Cardiac septum (tissue), 1 donor: ENCODE measurements at places on chromosomes 2 and 18.

- no peak for DNase-seq
Measured at GRCh38 chr2:204293884-204294747, 251.2 kb upstream of the PARD3B start.

- no peak for DNase-seq
Measured at GRCh38 chr2:182740701-182741100, 24.6 kb downstream of the DNAJC10 start.

DNA sequence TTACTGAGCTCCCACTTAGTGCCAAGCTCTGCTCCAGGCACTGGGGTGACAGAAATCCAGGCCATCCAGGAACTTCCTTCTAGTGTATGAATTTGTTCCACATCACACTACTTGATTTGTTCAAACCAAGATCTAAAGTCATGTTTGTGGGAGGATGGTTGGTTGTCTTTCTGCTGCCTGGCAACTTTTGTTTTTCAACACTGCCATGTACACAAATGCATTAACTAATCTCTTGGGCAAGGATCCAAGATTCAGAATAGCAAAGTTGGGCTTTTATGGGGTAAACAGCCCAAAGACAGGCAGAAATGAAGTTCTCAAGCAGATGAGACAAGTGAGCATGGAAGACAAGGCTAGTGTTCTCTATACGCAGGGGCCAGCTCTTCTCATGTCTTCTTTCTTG, 53.4 kb upstream of the PROKR1 start:
- no peak for DNase-seq

- DNase-seq, result no peak
Measured at GRCh38 chr2:69082430-69082997, 69.5 kb downstream of the ANTXR1 start.

DNA sequence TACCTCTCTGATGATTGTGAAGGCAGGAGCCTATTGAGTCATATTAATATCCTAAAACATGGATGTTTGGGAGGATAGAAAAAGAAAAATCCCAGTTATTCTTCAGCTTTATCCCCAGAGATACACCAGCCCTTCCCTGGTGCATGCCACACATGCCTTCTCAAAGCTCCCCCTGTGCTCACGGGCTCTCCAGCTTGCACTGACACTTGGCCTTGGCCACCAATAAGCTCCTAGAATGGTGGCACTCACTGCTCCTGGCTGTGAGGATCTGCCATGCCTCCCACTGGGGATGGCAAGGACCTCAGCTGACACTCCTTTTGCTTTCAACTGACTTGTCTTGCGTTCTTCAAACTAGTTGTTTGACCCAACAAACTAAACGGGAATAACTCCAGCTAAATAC, 15.9 kb downstream of the SLC14A1 start:
- no peak for DNase-seq

GRCh38 chr18:3170441-3171161, 49.2 kb downstream of the MYOM1 start:
- DNase-seq, result no peak

- no peak for DNase-seq
Measured at GRCh38 chr2:169011698-169012097, 19.4 kb downstream of the ABCB11 start.

DNA sequence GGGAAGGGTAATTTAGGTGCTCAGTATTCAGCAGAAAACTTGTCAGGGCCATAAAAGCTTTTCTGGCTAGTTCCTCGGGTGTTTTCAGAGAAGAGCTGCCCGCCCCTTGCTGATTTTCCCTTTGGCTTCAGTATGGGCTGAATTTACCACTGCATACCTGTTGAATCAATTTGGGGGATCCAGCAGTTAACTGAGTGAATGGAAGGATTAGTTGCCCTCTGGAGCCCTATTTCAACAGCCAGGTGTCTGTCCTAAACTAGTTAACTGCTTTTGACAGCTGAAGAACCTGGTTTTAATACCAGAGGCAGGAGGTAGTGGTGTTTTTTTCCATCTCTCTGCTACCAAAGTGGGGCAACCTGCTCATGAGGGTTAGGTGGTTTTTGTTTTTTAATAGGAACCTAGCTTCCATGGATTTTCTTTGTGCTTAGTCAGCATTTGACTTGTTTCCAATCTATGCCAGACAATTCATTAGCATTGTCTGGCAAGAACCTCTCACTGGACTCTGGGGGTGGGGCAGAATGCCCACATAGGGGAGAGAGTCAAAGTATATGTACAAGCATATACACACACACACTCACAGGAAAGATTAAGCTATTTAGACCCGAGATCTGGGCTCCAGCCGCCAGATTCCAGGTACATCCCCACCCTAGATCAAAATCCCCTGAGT, 166.5 kb upstream of the SIX3 start:
- no peak for DNase-seq

- DNase-seq, result no peak
Measured at GRCh38 chr2:164015328-164016123, 279.7 kb upstream of the FIGN start.
